ENCODE measurements at places on chromosomes 12 and 14. TPM values are rescaled to one million over a fixed set of nuclear protein-coding genes. Genes with fewer than 3 reads are reported as not detected.

The CAPZA3 gene
- total RNA-seq: not detected

The RTL1 gene
- not detected for total RNA-seq

The TAS2R43 gene
- total RNA-seq: not detected

The CPNE6 gene
- total RNA-seq: not detected

The HOXC12 gene
- under 0.01 TPM for total RNA-seq

The GZMH gene
- total RNA-seq: not detected

The LLPH gene
- total RNA-seq: 5.1 TPM

The ACSS3 gene
- total RNA-seq: 22.4 TPM

The A2ML1 gene
- under 0.01 TPM for total RNA-seq

The SLC38A2 gene
- total RNA-seq: 1,020 TPM

Data from osteoblast (primary cell).